ENCODE measurements at places on chromosomes 2 and 18. TPM values are rescaled to one million over a fixed set of nuclear protein-coding genes. Genes with fewer than 3 reads are reported as not detected.

PTCD3 gene
- total RNA-seq, result 144 TPM

CAVIN2 gene
- total RNA-seq, result not detected

HOXD8 gene
- not detected for total RNA-seq

GALM gene
- 97.4 TPM for total RNA-seq

TEX51 gene
- total RNA-seq, result not detected

- H3K4me1 ChIP-seq, result no peaks in the 10 kb centered on the region
- no peak for DNase-seq
- no peak overlapping the region for H3K4me3 ChIP-seq
- no peaks in the 10 kb centered on the region for H3K36me3 ChIP-seq
- no peak overlapping the region for H3K27ac ChIP-seq
Measured at GRCh38 chr2:118150294-118150693, 62.0 kb downstream of the INSIG2 start.

DNA sequence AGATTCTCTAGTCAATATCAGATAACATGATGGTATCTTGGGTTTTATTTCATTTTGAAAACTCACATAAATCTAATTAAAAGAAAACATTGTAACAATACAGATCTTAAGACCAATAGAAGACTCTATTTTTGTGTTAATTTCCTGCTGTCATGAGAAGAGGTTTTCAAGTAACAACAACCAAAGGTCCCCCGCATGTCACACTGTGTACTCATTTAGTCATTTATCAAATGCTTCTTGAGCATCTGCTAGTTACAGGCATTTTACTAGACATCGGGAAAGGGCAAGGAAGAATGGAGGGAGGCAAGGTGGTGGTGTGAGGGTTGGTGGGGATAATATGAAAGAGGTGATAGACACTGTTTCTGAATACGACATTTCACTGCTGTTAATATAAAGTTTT lies 77.7 kb upstream of the CHRNA1 start:
- no peaks in the 10 kb centered on the region for H3K36me3 ChIP-seq
- no peak overlapping the region for H3K27ac ChIP-seq
- no peaks in the 10 kb centered on the region for H3K27me3 ChIP-seq
- no peak overlapping the region for H3K4me3 ChIP-seq
- peaks cover under 1% of the 10 kb centered on the region for H3K4me1 ChIP-seq

DNA sequence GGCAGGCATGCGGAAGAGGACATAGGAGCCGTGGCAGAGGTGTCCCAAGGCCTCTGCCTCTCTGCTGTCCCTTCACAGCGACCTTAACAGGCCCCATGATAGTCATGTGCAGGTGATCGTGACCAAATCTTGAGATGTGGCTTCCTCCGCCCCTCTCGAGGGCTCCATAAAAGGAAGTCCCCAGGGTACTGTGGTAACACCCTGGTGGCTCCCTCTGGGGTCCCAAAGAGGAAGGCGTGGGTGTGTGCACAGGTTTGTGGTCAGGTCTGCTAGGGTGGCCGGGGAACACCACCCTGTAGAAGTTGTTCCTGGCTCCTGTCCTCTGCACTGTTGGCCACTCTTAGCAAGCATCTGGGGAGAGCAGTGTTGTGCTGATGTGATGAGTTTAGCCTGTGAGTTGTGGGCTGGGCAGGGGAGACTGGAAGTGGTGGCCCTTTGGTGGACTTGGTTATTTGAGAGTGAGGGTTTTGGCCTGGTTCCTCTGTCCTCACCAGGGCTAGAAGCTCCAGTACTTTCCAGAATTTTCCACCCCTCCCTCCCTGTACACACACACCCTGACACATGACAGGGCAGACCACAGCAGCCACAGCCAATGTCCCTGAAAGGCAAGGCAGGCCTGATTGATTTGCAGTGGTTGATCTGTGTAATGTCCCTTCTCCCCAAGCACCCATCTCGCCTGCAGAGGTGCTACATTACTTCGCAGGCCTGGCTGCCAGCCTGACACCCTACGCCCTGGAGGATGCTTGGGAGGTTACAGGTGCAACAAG lies 68.9 kb upstream of the BOD1L2 start:
- peak overlapping the region; percentile 49 for H3K27ac ChIP-seq
- no peak overlapping the region for H3K4me3 ChIP-seq
- H3K36me3 ChIP-seq, result no peaks in the 10 kb centered on the region
- peaks cover 26% of the 10 kb centered on the region for H3K4me1 ChIP-seq
- DNase-seq, result peak; percentile 48

DNA sequence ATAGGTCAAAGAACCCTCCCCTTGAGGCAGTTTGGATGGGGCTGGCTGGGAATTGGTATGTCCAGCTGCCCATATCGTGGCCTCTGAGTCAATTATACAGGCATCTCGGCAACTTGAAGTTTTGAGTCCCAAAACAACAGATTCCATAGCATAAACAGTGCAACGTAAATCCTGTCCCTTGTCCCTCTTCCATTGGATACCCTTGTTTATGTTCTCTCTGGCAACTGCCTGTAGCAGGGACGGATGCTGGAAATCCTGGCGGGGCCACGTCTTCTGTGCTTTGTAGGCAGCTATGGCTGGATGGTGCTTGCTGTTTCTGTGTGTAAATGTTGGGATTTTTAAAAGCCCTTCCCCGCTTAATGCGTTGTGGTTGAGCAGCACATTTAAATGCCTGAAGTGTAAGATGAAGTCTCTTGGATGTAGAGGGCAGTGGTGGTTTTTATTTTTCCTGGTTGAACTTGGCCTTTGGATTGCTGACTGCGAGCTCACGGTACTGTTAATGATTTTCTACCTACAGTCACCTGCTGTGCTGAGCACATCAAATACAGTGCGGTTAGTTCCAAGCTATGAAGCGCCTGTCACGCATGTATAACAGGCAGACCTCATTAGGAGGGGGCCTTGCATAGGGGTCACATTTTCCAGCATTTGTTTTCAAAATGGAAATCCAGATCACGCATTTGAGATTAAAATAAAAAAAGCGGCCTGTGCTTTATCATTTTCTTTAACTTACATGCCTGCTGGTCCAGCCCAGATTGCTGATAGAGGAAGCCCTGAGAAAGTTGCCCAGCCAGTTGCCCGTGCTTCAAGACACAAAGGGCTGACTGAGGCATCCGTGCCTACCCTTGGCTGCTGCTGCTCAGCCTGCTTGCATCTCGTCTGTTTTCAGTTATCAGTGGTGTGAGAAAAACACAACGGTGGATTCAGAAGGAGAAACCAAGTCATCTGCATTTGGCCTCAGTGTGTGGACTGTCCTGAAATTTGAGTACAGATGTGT lies 84.7 kb downstream of the NEDD4L start:
- no peak overlapping the region for H3K4me3 ChIP-seq
- no peaks in the 10 kb centered on the region for H3K36me3 ChIP-seq
- no peaks in the 10 kb centered on the region for H3K27me3 ChIP-seq

- peaks cover 55% of the 10 kb centered on the region for H3K4me1 ChIP-seq
- peaks cover 60% of the 10 kb centered on the region for H3K36me3 ChIP-seq
- H3K4me3 ChIP-seq, result peak overlapping the region; percentile 97
- no peak for DNase-seq
- H3K27ac ChIP-seq, result peak overlapping the region; percentile 96
Measured at GRCh38 chr2:74528600-74529356, 728 bp downstream of the AUP1 start.

DNA sequence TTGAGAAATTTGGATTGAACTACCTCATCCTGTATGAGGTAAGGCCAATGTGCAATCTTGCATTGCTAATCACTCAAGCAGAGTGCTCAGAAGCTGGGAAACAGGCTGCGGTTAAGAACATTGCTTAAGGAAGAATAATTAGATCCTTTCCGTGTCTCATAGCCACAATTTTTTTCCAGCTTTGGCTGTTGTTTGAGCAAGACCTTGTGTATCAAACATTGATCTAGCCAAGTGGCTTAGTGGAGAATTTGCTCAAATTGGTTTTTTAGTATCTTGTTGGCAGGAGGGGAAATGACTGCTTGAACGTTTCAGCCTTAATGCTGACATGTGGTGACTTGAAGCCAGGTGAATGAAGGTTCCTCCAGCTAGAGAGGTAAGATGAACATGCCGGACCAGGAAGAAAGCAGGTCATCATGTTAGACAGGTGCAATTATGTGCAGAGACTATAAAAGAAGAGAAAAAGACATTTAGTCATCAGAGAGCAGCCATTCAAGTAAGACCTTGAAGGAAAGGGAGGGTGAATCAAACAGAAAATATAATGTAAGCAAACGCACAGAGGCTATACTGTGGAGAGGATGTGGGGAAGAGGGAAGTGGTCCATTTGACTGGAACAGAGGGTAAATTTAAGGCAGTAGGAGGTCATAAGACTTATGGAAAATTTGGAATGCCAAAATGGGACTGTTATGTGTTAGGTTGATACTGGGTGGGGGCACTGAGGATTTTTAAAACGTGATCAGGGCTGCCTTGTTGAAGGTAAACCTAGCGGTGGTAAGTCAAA lies 98.9 kb upstream of the CYP1B1 start:
- H3K4me1 ChIP-seq, result peaks cover 5% of the 10 kb centered on the region
- H3K36me3 ChIP-seq, result no peaks in the 10 kb centered on the region
- H3K4me3 ChIP-seq, result no peak overlapping the region
- DNase-seq, result no peak
- no peak overlapping the region for H3K27ac ChIP-seq

GRCh38 chr2:186780701-186781316 lies 68.2 kb downstream of the ZSWIM2 start:
- H3K27ac ChIP-seq, result no peak overlapping the region
- no peaks in the 10 kb centered on the region for H3K4me1 ChIP-seq
- no peak overlapping the region for H3K4me3 ChIP-seq
- no peak for DNase-seq
- H3K36me3 ChIP-seq, result no peaks in the 10 kb centered on the region

GRCh38 chr2:26139269-26140183 lies 33.4 kb upstream of the GAREM2 start:
- peaks cover 20% of the 10 kb centered on the region for H3K36me3 ChIP-seq
- H3K27ac ChIP-seq, result no peak overlapping the region
- no peaks in the 10 kb centered on the region for H3K4me1 ChIP-seq
- H3K27me3 ChIP-seq, result no peaks in the 10 kb centered on the region
- no peak overlapping the region for H3K4me3 ChIP-seq

DNA sequence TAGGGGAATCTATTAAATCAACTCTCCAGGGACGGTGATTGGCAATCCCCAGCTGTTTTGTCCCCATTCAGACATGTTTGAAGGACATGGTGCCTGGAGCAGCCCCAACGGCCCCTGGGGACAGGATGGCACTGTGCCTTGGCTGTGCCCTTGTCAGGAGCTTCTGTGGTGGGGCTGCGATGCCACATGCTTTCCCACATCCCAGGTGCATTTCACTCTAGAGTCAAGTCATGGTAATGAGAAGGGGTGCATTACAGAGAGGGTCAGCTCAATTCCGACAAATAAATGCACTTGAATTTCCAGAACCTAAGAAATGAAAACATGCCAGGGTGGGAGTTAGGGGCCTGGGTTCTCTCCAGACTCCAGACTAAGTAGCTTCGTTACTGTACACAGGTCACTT lies 289.4 kb upstream of the PXDN start:
- no peaks in the 10 kb centered on the region for H3K27me3 ChIP-seq
- no peak overlapping the region for H3K4me3 ChIP-seq
- no peaks in the 10 kb centered on the region for H3K36me3 ChIP-seq
- DNase-seq, result no peak

- H3K27me3 ChIP-seq, result peaks cover 2% of the 10 kb centered on the region
- H3K27ac ChIP-seq, result no peak overlapping the region
- DNase-seq, result no peak
- peak overlapping the region; percentile 21 for H3K4me3 ChIP-seq
- peaks cover 32% of the 10 kb centered on the region for H3K4me1 ChIP-seq
Measured at GRCh38 chr2:169797601-169798000, 1.1 kb upstream of the SSB start.

GRCh38 chr2:6999211-6999877 lies 82.1 kb downstream of the RNF144A start:
- no peaks in the 10 kb centered on the region for H3K36me3 ChIP-seq
- H3K27me3 ChIP-seq, result no peaks in the 10 kb centered on the region
- DNase-seq, result no peak
- H3K4me1 ChIP-seq, result peaks cover 3% of the 10 kb centered on the region
- H3K27ac ChIP-seq, result no peak overlapping the region

DNA sequence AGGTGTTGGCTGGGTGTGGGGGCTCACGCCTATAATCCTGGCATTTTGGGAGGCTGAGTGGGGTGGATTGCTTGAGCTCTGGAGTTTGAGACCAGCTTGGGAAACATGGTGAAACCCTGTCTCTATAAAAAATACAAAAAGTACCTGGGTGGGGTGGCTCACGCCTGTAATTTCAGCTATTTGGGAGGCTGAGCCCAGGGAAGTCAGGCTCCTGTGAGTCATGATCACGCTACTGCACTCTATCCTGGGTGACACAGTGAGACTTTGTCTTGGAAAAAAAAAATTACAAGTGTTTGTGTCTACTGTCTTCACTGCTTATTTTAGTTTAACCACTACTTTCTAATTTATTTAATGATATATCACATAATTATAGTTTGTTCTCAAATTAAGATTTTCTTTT lies 62.7 kb upstream of the DOCK10 start:
- no peak overlapping the region for H3K27ac ChIP-seq
- H3K4me3 ChIP-seq, result no peak overlapping the region
- no peak for DNase-seq
- H3K27me3 ChIP-seq, result no peaks in the 10 kb centered on the region
- no peaks in the 10 kb centered on the region for H3K36me3 ChIP-seq

DNA sequence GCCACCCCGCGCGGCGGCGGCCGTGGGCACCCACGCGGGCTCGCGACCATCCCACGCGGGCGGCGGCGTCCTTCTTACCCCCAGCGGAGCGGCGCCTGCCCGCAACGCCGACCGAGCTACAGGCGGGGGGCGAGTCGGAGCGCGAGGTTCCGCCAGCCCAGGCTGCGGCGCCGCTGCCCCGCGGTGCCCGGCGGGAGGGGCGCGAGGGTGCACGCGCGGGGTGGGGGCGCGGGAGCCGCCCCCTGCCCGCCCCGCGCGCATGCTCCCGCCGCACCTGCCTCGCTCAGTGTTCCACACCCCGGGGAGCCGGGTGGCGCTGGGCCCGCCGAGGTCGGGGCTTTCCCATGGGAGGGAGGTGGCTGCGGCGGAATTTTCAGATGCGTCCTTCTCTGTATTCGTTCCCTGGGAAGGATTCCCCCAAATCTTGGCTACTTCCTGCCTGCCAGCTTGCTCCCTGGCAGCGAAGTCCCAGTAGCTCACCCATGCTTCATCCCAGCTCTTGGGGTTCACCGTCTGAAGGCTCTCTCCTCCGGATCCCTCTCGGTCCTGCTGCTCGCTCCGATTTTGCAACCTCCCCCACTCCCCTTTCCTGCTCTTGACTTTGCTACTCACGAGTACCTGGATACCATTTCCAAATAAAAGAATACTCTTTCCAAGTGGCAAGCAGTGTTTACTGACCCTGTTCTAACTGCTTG lies at the start of gene L3MBTL4:
Gene L3MBTL4, minus strand, starts transcription at position 189 of the 695 bp plus-strand sequence. CDS start 103,286 bp downstream, outside the sequence.
- H3K27me3 ChIP-seq, result peaks cover 20% of the 10 kb centered on the region
- no peak for DNase-seq
- no peak within 1 kb of the TSS for H3K27ac ChIP-seq
- peaks cover 5% of the 10 kb centered on the region for H3K4me1 ChIP-seq
- no peaks in the 10 kb centered on the region for H3K36me3 ChIP-seq

- no peak overlapping the region for H3K4me3 ChIP-seq
- H3K36me3 ChIP-seq, result peaks cover 3% of the 10 kb centered on the region
- no peaks in the 10 kb centered on the region for H3K27me3 ChIP-seq
Measured at GRCh38 chr2:159907909-159908308, 109.9 kb upstream of the CD302 start.

GRCh38 chr18:22872900-22873537 lies 60.1 kb upstream of the RBBP8 start:
- H3K36me3 ChIP-seq, result no peaks in the 10 kb centered on the region
- H3K4me1 ChIP-seq, result peaks cover 7% of the 10 kb centered on the region
- H3K4me3 ChIP-seq, result peak overlapping the region; percentile 3
- no peak for DNase-seq
- no peak overlapping the region for H3K27ac ChIP-seq
- peaks cover 4% of the 10 kb centered on the region for H3K27me3 ChIP-seq

All from activated CD4-positive, alpha-beta memory T cell treated with anti-CD3 and anti-CD28 coated beads, Interleukin-2, amount 10 ng/mL, durations not matched to agents 7 days and 5 days (primary cell).